Suprapubic skin (tissue), 4 donors: ENCODE measurements at places on chromosomes 6 and 20. TPM values are rescaled to one million over a fixed set of nuclear protein-coding genes. Genes with fewer than 3 reads are reported as not detected.

GRCh38 chr6:22473991-22474682, 95.2 kb upstream of the HDGFL1 start:
- no peak for DNase-seq

DNA sequence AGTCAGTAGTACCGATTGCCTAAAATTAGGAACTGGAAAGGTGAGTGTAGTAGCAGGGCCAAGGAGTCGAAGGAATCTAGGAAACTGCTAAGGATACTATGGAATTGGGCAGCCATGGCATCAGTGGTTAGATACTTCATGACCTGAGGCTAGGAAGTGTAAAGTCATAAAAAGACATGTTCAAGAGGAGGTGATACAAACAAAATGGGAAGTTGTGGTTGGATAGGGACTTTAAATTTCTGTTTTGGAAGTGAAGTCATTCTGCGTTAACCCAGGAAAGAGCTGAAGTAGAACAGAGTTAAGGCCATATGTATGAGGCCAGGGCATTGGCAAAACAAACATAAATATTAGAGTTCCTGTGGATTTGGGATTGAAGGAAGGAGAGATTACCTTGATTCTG, 88.6 kb upstream of the TMEM181 start:
- no peak for DNase-seq

GRCh38 chr6:40972190-40972589, 66.8 kb downstream of the UNC5CL start:
- no peak for DNase-seq

GRCh38 chr6:52307900-52308372, 23.4 kb upstream of the MCM3 start:
- DNase-seq = no peak

DNA sequence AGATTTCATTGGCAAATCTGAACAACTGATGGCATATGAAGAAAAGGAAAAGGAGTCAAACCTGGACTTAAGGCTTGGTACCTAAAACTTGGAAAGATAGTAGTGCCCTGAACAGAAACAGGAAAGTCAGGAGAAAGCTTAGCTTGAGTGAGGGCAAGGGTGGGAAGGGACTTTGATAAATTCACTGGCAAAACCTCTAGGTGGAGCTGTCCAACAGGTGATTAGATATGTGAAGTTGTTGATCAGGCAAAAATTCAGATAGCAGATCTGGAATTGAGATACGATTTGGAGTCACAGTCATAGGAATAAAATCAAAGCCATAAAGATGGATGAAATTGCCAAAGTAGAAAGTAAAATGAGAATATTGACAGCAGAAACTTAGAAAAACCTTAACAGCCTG, 16.1 kb upstream of the ZNF292 start:
- no peak for DNase-seq

DNA sequence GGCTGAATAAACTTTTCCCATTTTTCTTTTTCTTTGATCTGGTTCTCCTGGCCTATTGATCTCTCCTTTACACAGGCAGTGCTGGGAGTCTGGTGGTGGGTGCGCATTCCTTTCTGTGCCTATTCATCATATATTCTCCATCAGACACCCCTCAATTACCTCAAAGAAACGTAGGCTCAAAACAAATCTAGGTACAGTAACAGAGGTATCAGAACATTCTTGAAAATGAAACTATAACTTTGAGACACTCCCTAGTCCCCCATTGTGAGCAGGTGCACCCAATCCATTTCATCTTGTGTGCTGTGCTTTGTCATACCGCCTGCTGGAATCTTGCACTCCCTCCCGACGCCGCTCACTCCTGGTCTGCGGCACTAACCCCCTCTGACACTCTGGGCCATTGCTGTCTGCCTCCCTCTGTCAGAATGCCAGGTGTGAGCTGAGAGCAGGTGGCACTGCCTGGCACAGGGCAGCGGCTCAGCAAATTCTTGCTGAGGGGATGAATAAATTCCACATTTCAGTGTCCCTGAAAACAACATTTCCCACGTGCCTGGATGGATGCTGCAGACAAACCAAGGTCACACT, 303.4 kb upstream of the EXOC2 start:
- no peak for DNase-seq

DDX27 gene
- 29.3 TPM for total RNA-seq

DNA sequence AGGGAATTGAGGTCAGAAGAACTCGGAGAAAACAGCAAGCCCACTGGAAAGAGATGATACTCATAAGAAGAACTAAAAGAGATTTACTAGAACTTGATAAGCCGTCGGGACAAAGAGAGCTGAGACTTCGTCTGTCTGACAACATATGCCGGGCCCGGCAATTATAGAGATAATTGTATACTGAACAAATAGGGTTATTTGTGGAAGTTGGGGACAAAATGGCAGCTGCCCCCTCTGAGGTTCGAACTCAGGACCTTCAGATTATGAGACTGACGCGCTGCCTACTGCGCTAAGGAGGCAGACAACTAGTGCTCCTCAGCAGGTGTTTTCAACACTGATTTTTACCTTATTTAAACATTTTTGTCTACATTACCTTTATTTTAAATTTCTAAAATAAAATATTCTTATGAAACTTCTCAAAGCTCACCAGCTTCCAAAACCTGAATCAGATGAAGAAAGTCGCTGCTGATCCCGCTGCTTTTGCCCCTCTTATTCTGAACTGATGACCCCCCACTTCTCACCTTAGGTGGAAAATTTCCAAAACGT, 29.3 kb upstream of the TRIM27 start:
- no peak for DNase-seq

DNA sequence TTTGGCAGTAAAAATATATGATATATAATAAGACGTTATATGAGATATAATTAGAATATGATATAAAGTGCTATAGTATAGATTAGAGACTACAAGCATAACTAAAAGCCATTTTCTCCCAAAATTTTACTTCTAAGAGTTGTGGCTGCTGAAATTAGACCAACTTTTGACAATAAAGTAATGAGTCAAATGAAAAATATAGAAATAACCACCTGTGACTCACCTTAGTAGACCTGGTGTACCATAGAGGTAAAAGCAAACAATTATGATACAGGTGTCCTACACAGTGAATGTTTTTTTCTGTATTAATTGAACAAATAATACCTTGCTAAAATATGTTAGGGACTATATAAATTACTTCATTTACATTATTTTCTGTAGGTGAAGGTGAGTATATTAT, 482.9 kb upstream of the MAN1A1 start:
- no peak for DNase-seq

DNA sequence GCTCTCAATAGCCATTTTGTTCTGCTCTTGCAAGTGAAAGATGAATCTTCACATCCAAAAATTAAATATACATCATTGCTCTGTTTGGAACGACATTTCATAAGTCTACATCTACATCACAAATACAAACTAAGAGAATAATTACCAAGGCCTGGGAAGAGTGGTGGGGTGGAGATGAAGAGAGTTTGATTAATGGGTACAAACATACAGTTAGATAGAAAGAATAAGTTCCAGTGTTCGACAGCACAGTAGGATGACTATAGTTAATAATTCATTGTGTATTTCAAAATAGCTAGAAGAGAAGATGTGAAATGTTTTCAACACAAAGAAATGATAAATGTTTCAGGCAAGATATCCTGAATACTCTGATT, 38.0 kb upstream of the CAP2 start:
- no peak for DNase-seq
